Cardiac septum (tissue), 1 donor: ENCODE measurements at places on chromosomes 13 and 19. TPM values are rescaled to one million over a fixed set of nuclear protein-coding genes. Genes with fewer than 3 reads are reported as not detected.
A peak's percentile ranks its signal among the peaks of the same experiment; 100 is the strongest.

The FXYD1 gene
- 613 TPM for total RNA-seq

GRCh38 chr19:47824396-47824795 is 2.7 kb downstream of the CRX start:
- no peak for DNase-seq

- DNase-seq, result peak; percentile 82
Measured at GRCh38 chr19:17475541-17476115, 5.3 kb downstream of the SLC27A1 start.

The ZNF625 gene
- total RNA-seq, result 3.1 TPM

The MBOAT7 gene
- total RNA-seq, result 24.3 TPM

DNA sequence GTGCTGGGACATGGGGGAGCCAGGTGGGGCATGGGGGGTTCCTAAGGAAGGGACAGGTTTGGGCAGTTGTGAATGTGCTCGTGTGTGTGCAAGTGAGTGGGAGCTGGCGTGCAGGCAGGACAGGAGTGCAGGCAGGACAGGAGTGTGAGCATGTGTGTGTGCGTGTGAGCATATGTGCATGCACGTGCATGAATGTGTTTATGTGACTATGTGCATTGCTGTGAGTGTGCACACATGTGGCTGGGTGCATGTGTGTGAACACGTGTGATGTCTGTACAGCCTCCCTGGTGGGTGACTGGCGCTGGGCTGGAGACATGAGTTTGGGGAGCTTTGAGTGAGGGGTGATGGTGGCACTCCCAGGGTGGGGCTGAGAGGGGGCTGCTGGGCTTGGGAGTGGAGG is 33.4 kb downstream of the CRTC1 start:
- DNase-seq, result no peak

DNA sequence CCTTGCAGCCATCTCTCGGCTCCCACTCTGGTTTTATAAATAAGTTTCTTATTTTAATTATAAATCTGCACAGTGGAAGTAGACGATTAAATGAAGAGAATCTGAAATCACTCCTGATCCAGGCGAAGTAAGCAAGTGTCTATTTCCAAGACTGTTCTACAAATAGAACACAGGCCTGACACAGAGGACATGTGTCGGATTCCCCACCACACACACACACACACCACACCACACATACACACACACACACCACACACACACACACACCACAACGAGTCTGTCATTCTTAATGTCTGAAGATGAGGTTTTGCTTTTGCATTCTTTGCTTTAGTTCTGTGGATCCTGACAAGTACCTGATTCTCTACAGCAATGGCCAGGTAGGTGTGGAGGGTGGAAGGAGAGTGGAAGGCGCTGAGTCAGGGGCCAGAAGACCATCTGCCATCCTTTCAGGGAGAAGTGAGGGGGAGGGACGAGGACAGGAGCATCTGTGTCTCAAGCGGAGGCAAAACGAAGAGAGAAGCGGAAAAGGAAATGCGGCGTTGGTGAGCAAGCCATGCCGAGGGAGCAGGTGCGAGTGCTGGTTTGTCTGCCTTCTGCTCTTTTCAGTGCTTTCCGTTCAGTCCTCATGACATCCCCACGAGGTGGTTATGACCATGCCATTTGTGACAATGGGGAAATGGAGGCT is 110.2 kb downstream of the TEX26 start:
- no peak for DNase-seq

The GJB6 gene
- not detected for total RNA-seq

The ZSCAN5A gene
- 24.4 TPM for total RNA-seq

GRCh38 chr13:41971848-41972247 is 10.9 kb upstream of the VWA8 start:
- DNase-seq, result no peak

GRCh38 chr13:29593605-29594297 is 1.7 kb downstream of the SLC7A1 start:
- no peak for DNase-seq

The PODNL1 gene
- total RNA-seq, result 3.5 TPM

- no peak for DNase-seq
Measured at GRCh38 chr13:84096216-84096615, 213.9 kb upstream of the SLITRK1 start.

DNA sequence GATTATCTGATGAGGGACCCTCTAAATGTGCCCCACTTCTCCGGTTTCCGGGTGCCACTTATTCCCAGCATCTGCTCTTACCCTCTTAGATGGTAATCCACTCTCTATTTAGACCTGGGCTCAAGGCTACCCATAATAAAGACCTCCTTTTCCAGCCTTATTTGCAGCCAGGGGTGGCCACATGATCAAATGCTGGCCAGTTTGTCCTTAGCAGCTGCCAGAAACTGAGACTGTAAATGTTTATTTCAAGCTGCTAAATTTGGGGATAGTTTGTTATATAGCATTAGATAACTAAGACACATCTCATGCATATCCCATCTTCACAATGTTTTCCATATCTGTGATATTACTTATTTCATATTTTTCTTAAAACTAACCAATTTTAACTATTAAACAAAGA is 10.1 kb downstream of the THAP8 start:
- DNase-seq, result no peak

DNA sequence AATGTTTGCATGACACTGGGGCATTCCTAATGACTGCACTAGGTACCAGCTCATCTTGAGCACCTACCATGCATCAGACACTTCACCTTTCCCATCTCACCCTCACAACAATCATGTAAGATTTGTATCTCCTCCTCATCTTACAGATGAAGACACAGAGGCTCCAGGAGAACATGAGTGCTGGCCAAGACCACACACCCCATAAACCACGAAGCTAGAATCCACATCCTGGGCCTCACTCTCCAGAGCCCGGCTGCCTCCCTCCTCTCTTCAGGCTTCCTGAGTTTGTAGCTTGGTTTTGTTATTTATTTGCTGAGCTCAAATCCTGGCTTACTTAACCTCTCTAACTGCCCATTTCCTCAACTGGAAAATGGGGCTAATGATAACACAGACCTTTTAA is 25.9 kb downstream of the FAM216B start:
- no peak for DNase-seq

DNA sequence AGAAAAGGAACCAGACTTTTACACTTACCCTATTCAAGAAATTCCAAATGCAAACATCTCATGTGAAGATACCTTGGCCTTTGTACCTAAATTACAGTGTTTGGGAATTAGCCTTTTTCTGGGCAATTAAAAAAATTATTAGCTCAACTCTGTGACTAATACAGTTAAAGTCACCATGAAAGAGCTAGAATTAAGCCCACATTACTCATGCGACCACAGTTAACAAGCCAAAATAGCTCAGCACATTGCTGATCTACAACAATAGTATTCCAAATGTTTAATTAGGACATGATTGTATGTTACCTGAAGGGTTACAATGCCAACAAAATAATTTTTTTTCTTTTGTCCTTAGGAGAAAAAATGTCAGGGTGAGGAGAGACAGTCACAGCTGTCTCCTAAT is 263.6 kb upstream of the GPC6 start:
- no peak for DNase-seq

- DNase-seq, result peak; percentile 75
Measured at GRCh38 chr19:11881151-11881800, 6.3 kb upstream of the ZNF69 start.

GRCh38 chr19:460877-461720 is at the start of gene SHC2:
SHC2 (minus strand) TSS chr19:461033; CDS start chr19:460996, 37 bp downstream.
- DNase-seq, result no peak

The SBSN gene
- total RNA-seq, result not detected

The AMH gene
- 1.5 TPM for total RNA-seq

GRCh38 chr13:32969516-32969941 is 46.7 kb upstream of the KL start:
- no peak for DNase-seq

The ACER1 gene
- total RNA-seq, result not detected

The KLK2 gene
- not detected for total RNA-seq

- DNase-seq, result peak; percentile 85
Measured at GRCh38 chr19:570937-571565, 1.3 kb upstream of the BSG start.

- DNase-seq, result no peak
Measured at GRCh38 chr13:22893777-22894176, 287.0 kb upstream of the SGCG start.

DNA sequence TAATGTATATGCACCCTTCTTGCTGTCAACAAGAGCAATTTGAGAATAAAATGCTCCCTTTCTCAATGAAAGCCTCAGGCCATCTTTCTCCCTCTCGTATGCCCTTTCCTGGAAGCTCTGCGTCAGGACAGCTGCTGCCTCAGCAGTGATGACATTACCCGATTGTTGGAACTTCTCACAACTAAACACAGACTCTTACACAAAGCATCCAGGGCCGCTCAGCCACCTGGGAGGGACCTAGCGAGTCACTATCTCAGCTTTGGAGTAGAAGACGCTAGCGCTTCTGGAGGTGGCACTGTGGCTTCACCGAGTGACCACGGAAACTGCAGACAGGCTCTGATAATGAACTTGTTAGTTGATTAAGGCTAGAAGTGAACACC is 153.2 kb upstream of the SOX1 start:
- no peak for DNase-seq

DNA sequence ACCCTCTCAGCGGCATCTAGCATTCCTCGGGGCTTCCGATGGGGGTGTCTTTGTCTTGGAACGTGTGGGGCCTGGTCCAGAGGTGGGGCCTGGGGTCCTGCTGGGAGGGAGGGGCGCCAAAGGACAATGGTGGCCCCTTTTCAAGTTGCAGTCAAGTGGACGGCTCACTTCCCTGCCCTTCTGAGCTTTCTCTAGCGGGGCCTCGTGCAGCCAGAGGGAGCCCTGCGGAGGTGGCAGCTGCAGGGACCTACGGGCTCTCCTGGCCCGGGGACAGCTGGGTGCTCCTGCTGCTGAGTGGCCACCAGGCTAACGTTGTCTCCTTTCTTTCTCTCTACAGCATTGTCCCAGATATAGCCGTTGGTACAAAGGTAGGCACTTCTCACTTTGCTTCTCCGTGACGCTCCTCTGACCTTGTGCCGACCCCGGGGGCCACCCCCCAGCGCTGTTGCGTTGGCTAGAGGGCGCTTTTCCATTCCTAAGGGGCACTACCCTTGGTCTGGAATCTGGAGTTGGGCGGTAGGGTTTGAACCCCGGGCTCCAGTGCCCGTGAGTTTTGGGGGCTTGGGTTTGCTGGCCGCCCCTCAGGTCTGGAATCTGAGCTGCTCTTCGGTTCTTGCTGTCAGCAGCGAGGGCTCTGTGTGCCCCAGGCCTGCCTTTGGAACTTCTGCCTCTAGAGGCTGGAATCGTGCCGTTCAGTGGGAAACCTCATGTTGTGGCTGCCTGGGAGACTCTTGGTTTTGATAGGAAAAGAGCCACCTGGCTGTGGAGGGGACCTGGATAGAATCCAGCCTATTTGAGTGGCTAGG is 2.0 kb downstream of the PTBP1 start:
- DNase-seq, result no peak

GRCh38 chr19:13163609-13164342 is 13.6 kb downstream of the IER2 start:
- DNase-seq, result peak; percentile 85

DNA sequence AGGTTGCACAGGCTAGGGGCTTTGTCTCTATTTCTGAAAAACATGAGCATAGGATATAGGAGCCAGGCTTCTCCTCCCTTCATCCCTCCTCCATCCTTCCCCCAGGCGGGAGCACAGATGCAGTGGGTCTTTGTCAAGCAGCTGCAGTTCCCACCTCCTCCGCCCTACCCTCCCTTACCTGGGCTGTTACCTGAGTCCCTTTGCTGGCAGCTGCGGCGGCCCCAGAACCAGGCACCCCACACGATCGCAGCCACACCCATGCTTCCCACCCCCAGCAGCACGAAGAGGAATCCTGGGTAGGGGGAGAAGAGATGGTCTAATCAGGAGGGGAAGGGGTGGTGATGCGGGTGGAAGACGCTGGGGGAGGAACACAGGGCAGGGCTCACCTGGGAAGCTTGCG is 7.8 kb downstream of the TMIGD2 start:
- DNase-seq, result no peak

DNA sequence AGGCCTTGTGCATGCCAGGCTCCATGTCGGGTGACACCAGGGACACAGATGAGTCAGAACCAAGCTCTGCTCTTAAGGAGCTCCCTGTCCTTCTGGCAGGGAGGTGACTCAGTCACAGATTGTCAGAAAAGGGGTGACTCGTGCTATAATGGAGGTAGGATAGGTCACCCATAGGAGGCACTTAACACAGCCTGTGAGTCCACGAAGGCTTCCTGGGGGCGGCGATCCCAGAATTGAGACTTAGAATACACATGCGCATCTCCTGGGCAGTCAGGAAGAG is 19.6 kb downstream of the FUZ start:
- DNase-seq, result no peak

GRCh38 chr19:5949792-5950305 is 28.1 kb downstream of the RANBP3 start:
- peak; percentile 79 for DNase-seq

DNA sequence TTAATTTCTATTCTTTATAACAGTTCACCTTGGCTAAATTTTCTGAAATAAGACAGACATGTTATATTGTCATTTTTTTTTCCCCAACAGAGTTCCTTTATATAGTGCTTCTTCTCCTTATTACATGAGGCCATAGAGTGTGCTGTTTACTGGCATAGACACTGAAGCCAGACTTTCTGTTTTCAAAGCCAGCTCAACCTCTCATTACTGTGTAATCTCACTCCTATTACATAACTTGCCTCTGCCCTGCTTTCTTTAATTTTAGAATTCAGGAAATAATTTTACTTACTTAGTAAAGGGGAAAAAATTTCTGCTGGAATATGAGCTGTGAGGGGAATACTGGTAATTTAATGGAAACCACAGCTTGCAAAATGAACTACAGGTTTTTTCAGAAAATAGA is 1380.4 kb downstream of the SLITRK1 start:
- DNase-seq, result no peak

- DNase-seq, result peak; percentile 93
Measured at GRCh38 chr19:1266916-1267476, 2.1 kb upstream of the CIRBP start.

- no peak for DNase-seq
Measured at GRCh38 chr19:38386300-38386970, 1.4 kb downstream of the GGN start.

DNA sequence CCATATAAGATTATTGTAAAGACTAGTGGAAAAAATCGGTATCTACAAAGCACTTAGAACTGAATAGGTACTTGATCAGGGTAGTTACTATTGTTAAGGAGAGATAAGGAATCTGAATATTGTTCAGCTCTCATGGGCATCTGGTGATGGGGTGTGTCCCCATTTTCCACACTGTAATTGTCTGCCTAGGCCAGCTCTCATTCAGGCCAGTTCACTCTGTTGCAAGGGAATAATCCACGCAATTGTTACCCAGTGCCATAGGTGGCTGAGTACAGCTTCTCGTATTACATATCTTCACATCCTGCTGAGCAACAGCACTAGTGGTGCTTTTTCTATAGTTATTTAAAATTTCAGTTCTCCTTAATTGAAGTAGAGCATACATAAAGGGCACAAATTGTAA is 45.6 kb upstream of the C13orf42 start:
- DNase-seq, result no peak

The SPINT2 gene
- 17.3 TPM for total RNA-seq

DNA sequence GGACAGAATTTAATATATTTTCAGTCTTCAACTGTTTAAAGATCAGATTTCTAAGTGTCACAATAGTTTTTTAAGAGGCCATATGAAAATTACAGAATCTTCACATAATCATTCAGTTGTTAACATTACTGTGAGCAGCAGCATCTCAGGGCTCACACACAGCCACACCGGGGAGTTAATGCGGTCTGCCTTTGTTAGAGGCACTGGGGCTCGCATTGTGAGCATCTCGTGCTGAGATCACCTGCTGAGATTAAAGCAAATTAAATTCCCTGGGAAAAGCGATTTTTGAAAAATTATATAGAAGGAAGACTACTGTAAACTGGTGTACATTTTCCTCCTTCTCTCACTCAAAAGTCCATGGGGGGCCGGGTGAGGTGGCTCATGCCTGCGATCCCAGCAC is 16.6 kb downstream of the GPR12 start:
- no peak for DNase-seq

The GJB2 gene
- total RNA-seq, result 0.46 TPM

GRCh38 chr19:4866595-4867424 is 657 bp downstream of the PLIN3 start:
- peak; percentile 84 for DNase-seq
